ENCODE measurements at places on chromosomes 6 and 20. TPM values are rescaled to one million over a fixed set of nuclear protein-coding genes. Genes with fewer than 3 reads are reported as not detected.
A peak's percentile ranks its signal among the peaks of the same experiment; 100 is the strongest.

GRCh38 chr20:62627901-62628612 is 14.2 kb upstream of the SLCO4A1 start:
- no peaks in the 10 kb centered on the region for H3K36me3 ChIP-seq
- H3K27me3 ChIP-seq, result peaks cover 15% of the 10 kb centered on the region
- H3K4me3 ChIP-seq, result no peak overlapping the region
- no peak overlapping the region for H3K27ac ChIP-seq
- peaks cover 11% of the 10 kb centered on the region for H3K4me1 ChIP-seq

- no peak within 1 kb of the TSS for H3K4me3 ChIP-seq
- peaks cover 11% of the 10 kb centered on the region for H3K27me3 ChIP-seq
- no peaks in the 10 kb centered on the region for H3K4me1 ChIP-seq
- no peaks in the 10 kb centered on the region for H3K36me3 ChIP-seq
- H3K27ac ChIP-seq, result no peak within 1 kb of the TSS
Measured at GRCh38 chr6:49744259-49744658, at the start of gene CRISP3. TSS of gene CRISP3 (minus strand) at chr6:49744388. CDS start at chr6:49744367, 21 bp downstream.

GRCh38 chr6:24802271-24803059 is 3.7 kb upstream of the ARMH2 start:
- no peaks in the 10 kb centered on the region for H3K27me3 ChIP-seq
- H3K36me3 ChIP-seq, result no peaks in the 10 kb centered on the region
- peaks cover 23% of the 10 kb centered on the region for H3K4me1 ChIP-seq
- no peak for DNase-seq

- H3K27ac ChIP-seq, result no peak overlapping the region
- no peaks in the 10 kb centered on the region for H3K4me1 ChIP-seq
- no peaks in the 10 kb centered on the region for H3K36me3 ChIP-seq
Measured at GRCh38 chr6:148118244-148118643, 224.4 kb upstream of the SASH1 start.

DNA sequence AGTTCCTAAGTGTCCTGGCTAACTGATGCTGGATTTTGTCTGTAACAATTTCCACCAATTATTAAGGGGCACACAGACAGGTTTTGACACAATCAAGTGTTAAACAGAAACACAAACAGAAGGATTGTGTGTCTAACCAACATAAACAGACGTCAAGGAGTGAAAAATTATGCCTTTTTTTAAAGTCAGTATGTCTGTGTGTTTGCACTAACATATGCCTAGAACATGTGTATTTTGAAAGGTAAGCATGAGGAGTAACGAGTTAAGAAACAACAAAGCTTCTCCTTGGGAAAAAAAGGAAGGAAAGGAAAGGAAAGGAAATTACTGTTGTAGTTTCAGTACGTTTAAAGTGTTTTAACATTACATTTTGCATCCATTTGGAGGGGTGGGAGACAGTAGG is 466.3 kb upstream of the ID4 start:
- H3K4me1 ChIP-seq, result peaks cover 32% of the 10 kb centered on the region
- DNase-seq, result no peak
- no peaks in the 10 kb centered on the region for H3K36me3 ChIP-seq
- H3K4me3 ChIP-seq, result no peak overlapping the region

DNA sequence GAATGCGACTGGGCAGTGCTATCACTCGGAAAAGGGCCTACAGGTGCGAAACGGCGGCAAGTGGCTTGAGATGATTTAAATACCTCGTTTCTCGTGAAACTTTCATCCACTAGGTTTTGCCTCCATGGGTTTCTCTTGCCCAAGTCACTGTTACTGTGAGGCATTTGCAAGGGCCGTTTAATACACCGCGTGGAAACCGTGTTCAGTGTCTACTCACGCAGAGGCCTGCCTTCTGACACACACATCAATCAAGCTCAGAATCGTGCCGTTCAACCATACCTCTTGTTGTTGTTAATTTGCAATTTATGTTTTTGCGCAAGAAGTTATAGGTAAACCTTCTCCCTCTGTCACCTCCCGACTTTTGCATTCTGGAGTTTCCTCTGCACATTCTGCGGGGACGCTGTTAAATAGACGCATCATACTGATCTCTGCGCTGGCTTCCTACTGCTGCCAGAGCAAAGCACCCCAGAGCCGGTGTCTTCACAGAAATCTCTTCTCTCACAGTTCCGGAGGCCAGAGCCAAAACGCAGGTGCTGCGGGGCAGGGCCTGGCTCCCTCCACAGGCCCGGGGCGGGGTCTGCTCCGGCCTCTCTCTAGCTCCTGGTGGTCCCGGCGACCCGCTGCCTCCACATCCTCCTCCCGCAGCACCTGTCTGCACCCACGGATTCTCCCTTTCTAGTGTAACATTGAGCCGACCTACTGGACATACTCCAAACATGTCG is 251.4 kb downstream of the SMOC2 start:
- DNase-seq, result no peak
- H3K27me3 ChIP-seq, result peaks cover 4% of the 10 kb centered on the region
- peaks cover 2% of the 10 kb centered on the region for H3K4me1 ChIP-seq
- H3K36me3 ChIP-seq, result no peaks in the 10 kb centered on the region
- no peak overlapping the region for H3K27ac ChIP-seq

DNA sequence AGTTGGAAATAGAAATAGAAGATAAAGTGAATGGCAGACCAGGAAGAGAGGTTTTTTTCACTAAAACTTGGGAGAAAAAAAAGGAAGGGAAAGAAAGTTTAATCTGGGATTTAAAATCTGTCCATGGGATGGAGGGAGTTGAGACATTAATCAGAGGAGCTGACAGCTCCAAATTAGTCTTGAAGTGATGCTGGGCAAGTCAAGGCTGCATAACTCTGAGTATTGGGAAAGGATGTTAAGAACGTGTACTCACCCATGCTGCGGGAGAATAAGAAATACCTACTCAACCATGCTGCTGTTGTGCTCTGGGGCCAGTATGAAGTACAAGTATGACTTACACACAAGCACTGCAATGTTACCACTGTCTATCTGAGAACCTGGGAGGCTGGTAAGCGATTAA is 47.5 kb downstream of the SNRNP48 start:
- no peaks in the 10 kb centered on the region for H3K27me3 ChIP-seq
- peaks cover 3% of the 10 kb centered on the region for H3K4me1 ChIP-seq
- no peak for DNase-seq
- no peaks in the 10 kb centered on the region for H3K36me3 ChIP-seq
- H3K27ac ChIP-seq, result no peak overlapping the region

DNA sequence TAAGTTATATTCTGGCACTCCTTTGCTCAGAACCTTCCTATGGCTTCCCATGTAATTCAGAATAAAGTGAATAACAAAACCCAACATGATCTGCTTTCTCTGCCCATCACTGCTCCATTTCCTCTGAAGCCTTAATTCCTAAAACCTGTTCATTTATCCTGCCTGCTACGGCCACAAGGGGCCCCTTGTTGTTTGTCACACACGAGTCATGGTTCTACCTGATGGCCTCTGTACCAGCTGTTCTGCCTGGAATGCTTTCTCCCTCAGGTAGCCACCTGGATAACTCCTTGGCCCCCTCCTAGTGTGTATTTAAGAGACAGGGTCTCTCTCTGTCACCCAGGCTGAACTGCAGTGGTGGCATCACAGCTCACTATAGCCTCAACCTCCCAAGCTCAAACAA is 26.8 kb downstream of the ERGIC3 start:
- peaks cover 9% of the 10 kb centered on the region for H3K36me3 ChIP-seq
- no peak overlapping the region for H3K4me3 ChIP-seq
- no peak overlapping the region for H3K27ac ChIP-seq

DNA sequence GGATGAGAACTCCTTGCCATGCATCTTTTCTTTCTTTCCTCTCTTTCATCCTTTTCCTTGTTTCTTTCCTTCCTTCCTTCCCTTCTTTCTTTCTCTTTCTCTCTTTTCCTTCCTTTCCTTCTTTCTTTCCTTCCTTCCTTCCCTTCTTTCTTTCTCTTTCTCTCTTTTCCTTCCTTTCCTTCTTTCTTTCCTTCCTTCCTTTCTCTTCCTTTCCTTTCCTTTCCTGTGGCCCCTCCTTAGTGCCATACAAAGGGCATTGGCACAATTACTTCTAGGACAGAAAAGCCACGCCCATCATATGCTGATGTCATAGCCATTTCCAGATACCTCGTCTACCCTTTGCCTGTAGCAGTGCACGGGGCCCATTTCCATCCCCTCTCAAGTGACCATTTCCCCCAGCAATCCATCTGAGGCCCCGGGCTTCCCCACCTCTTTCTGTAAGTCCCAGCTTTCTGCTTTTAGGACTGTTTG is 2.2 kb upstream of the CENPB start:
- peaks cover 24% of the 10 kb centered on the region for H3K4me1 ChIP-seq
- no peaks in the 10 kb centered on the region for H3K27me3 ChIP-seq
- no peak overlapping the region for H3K4me3 ChIP-seq
- no peak for DNase-seq

GRCh38 chr20:57425150-57426013 is 34.2 kb downstream of the RBM38 start:
- no peak for DNase-seq
- H3K4me3 ChIP-seq, result no peak overlapping the region
- no peak overlapping the region for H3K27ac ChIP-seq
- peaks cover 3% of the 10 kb centered on the region for H3K4me1 ChIP-seq
- H3K27me3 ChIP-seq, result peaks cover 9% of the 10 kb centered on the region

DNA sequence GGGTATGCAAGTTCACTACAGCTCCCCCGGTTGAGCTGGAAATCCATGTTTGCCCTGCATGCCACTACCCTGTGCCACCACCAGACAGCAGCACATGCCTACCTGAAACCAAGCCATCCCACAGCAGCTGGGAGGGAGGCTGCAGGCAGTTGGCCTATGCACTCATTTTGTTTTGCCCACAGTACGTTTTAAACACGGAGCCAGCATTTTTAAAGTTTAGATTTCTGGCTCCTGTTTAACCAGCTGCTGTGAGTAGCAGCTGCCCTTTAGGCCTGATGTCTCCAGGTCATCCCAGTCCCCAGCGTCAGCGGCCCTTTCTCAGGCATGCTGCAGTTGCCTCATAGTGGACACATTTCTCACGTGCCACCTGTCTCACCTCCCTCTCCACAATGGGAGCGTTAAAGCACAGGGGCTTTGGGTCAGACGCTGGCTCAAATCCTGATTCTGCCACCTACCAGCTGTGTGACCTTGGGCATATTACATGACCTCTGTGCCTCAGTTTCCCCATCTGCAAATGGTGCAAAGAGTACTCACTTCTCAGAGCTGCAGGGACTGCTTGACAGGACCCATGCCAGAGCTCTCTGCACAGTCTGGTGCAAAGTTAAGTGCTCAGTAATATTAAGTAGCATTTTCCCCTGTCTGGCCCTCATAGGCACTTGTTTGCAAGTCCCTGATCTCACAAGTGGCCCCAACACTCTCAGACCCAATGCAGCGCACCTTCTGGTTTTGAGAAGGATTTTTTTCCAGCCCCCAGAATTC is 8.2 kb upstream of the UBE2V1 start:
- H3K27ac ChIP-seq, result no peak overlapping the region
- H3K4me3 ChIP-seq, result no peak overlapping the region
- peak; percentile 59 for DNase-seq
- H3K36me3 ChIP-seq, result peaks cover 23% of the 10 kb centered on the region
- no peaks in the 10 kb centered on the region for H3K27me3 ChIP-seq

GRCh38 chr6:163543321-163543720 is 128.8 kb downstream of the QKI start:
- H3K36me3 ChIP-seq, result peaks cover 11% of the 10 kb centered on the region
- H3K4me1 ChIP-seq, result peaks cover 37% of the 10 kb centered on the region
- no peak overlapping the region for H3K27ac ChIP-seq
- no peak for DNase-seq

- H3K4me3 ChIP-seq, result no peak overlapping the region
- peaks cover 4% of the 10 kb centered on the region for H3K27me3 ChIP-seq
- no peaks in the 10 kb centered on the region for H3K4me1 ChIP-seq
- no peak overlapping the region for H3K27ac ChIP-seq
- H3K36me3 ChIP-seq, result no peaks in the 10 kb centered on the region
Measured at GRCh38 chr20:60372822-60373221, 414.6 kb downstream of the CDH26 start.

GRCh38 chr20:7180256-7181045 is 413.0 kb downstream of the BMP2 start:
- no peaks in the 10 kb centered on the region for H3K4me1 ChIP-seq
- H3K36me3 ChIP-seq, result no peaks in the 10 kb centered on the region
- DNase-seq, result no peak
- no peaks in the 10 kb centered on the region for H3K27me3 ChIP-seq
- H3K4me3 ChIP-seq, result no peak overlapping the region

- no peaks in the 10 kb centered on the region for H3K27me3 ChIP-seq
- no peak for DNase-seq
- H3K27ac ChIP-seq, result peak overlapping the region; percentile 98
- peaks cover 30% of the 10 kb centered on the region for H3K4me1 ChIP-seq
- H3K36me3 ChIP-seq, result no peaks in the 10 kb centered on the region
- H3K4me3 ChIP-seq, result peak overlapping the region; percentile 77
Measured at GRCh38 chr6:108133594-108134179, 32.1 kb upstream of the NR2E1 start.

- H3K36me3 ChIP-seq, result peaks cover 17% of the 10 kb centered on the region
- peak overlapping the region; percentile 31 for H3K4me3 ChIP-seq
- H3K27me3 ChIP-seq, result no peaks in the 10 kb centered on the region
Measured at GRCh38 chr6:112906726-112907125, 559.6 kb downstream of the RFPL4B start.

GRCh38 chr20:24764794-24765202 is 184.3 kb upstream of the CST7 start:
- peaks cover 5% of the 10 kb centered on the region for H3K4me1 ChIP-seq
- no peak overlapping the region for H3K27ac ChIP-seq
- H3K4me3 ChIP-seq, result no peak overlapping the region
- DNase-seq, result no peak
- no peaks in the 10 kb centered on the region for H3K36me3 ChIP-seq

- no peak overlapping the region for H3K27ac ChIP-seq
- no peaks in the 10 kb centered on the region for H3K36me3 ChIP-seq
- H3K4me1 ChIP-seq, result peaks cover 8% of the 10 kb centered on the region
Measured at GRCh38 chr6:13248053-13248452, 80.3 kb downstream of the TBC1D7 start.

HEY2 gene
- 43.0 TPM for total RNA-seq

NKAIN4 gene
- 2.2 TPM for total RNA-seq

LY6G5B gene
- total RNA-seq, result 10.2 TPM

GRM1 gene
- total RNA-seq, result not detected

CARMIL1 gene
- total RNA-seq, result 16.4 TPM

MOCS1 gene
- total RNA-seq, result 13.3 TPM

SNX21 gene
- 26.5 TPM for total RNA-seq

FAM184A gene
- total RNA-seq, result 0.56 TPM

LSM2 gene
- 35.0 TPM for total RNA-seq

ZFP64 gene
- total RNA-seq, result 24.6 TPM

ECT2L gene
- not detected for total RNA-seq

Measured in chondrocyte (in vitro differentiated cells).